ENCODE measurements at places on chromosomes 5 and 9.

DNA sequence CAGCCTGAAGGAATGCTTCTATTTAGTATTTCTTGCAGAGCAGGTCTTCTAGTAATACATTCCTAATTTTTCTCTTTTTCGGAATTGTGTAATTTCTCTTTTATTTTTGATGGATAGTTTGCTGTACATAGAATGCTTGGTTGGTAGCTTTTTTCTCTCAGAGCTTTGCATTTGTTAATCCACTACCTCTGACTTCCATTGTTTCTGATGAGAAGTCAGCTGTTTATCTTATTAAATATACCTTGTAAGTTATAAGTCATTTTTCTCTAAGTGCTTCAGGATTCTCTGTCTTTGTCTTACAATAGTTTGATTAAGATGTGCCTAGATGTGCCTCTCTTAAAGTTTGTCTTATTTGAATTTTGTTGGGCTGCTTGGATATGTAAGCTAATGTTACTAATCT lies 101.9 kb downstream of the HTR1A start:
- DNase-seq, result no peak

DNA sequence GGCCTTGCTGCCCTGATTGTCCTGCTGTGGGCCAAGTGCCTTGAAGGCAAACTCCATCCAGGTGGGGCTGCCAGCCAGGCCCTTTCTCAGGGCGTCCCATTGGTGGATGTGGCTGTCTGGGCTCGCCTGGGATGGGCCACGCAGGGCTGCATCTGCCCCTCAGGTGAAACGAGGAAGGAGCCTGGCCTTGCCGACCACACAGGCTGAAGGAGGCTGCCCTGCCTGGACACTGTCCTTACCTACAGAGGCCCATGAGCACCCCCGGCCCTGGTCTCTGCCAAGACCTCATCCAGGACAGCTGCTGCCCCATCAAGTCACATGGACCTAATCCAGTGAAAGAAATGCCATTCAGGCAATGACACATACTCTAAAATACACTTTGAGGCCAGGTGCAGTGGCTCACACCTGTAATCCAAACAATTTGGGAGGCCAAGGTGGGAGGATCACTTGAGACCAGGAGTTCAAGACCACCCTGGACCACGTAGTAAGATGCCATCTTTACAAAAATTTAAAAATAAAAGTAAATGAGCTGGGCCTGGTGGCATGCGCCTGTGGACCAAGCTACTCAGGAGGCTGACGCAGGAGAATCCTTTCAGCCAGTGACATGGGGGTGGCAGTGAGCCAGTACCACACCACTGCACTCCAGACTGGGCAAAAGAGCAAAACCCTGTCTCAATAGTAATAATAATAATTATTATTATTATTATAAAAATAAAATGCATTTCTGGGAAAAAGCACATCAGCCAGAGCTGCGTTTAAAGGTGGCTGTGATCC lies 33.9 kb downstream of the PNPLA7 start:
- no peak for DNase-seq

- DNase-seq, result peak; percentile 50
Measured at GRCh38 chr5:133868946-133869518, 99.4 kb downstream of the C5orf15 start.

- DNase-seq, result no peak
Measured at GRCh38 chr9:120926397-120926928, at the start of gene TRAF1. Gene TRAF1 (minus strand): TSS chr9:120926796. CDS start chr9:120926075, 721 bp downstream.

DNA sequence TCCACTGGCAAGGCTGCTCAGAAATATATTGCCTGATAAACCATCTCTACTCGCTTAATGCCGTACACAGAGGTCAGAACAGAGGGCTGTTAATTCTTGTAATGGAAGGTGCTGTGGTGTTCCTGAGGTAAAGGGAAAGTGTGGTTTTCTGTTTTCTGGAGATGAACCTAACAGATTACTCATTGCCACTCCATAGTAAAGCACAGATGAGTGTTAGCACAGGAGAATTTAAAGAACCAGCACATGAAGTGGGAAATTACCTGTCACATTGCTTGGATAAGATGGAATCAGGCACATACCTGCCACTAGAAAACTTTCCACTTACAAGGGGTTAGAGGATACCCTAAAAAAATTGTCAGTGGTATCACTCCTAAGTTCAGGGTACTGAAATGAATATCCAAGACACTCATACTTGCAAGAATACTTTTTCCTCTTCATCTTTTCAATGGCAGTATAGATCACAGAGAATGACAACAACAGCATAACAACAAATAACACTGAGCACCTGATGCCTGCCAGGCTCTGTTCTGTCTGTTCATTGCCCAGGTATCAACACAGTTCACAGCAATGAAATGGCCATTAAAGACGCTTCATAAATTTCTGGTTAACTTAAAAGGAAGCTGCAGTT lies 152.9 kb upstream of the GNA14 start:
- DNase-seq, result no peak

Data from stimulated activated CD8-positive, alpha-beta memory T cell treated with anti-CD3 and anti-CD28 coated beads, Interleukin-4, amount 100 ng/mL, for 1 hour (primary cell).